SK-N-SH treated with all-trans-retinoic acid at 6 μM for 48 hours (cell line): ENCODE measurements at places on chromosomes 2 and 18.
A peak's percentile ranks its signal among the peaks of the same experiment; 100 is the strongest.

DNA sequence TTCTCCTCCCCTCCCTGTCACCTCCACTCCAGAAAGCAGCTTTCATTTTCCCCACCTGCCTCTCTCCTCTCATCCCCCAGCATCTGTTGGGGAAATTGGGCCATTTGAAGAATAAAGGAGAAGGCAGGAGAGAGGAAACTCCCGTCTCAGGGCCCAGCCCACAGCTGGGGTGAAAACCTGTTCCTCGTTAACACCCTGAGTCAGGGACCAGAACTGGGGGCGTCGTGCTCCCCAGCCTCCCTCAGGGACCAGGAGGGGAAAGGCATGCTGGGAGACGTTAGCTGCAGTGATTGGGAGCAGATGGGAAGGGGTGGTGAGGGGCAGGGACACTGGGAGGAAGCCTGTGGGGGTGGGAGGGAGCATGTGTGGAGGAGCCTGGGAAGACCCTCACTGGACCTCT lies 251.3 kb downstream of the DYSF start:
- no peak for ATAC-seq

DNA sequence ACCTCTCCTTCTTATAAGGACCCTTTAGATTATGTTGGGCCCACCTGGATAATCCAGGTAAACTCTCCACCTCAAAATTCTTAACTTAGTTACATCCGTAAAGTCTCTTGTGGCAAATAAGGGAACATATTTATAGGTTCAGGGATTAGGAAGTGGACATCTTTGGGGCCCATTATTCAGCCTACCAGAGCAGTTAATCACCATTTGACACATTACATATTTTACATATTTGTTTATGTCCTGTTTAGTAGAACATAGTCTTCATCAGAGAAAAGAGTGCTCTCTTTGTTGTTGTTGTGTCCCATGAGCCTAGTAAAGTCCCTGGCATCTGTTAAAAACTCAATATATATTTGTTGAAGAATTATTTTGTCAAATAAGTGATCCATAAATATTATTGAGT lies 134.0 kb upstream of the SPATS2L start:
- no peak for ATAC-seq

GRCh38 chr2:19872302-19872701 lies 29.5 kb downstream of the TTC32 start:
- ATAC-seq: no peak

DNA sequence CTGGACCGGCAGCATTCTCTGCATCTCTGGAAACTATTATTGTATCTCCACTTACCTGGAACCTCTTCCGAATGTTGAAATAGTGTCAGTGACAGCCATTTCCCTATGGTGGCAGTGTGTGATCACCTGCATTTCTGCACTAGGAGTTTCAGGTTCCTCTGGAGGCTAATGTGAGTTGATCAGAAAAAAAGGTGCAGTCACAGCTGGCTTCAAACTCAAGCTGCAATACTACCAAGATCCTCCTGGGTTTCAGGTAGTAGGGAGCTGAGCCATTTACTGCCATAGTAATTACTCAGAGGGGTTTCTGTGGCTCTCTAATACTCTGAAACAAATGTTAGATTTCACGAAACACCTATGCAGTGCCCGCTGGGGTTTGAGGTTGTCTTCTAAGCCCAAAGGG lies 183.5 kb upstream of the OSR1 start:
- ATAC-seq: no peak

GRCh38 chr2:144015036-144015435 lies 504.9 kb downstream of the ZEB2 start:
- no peak for ATAC-seq

DNA sequence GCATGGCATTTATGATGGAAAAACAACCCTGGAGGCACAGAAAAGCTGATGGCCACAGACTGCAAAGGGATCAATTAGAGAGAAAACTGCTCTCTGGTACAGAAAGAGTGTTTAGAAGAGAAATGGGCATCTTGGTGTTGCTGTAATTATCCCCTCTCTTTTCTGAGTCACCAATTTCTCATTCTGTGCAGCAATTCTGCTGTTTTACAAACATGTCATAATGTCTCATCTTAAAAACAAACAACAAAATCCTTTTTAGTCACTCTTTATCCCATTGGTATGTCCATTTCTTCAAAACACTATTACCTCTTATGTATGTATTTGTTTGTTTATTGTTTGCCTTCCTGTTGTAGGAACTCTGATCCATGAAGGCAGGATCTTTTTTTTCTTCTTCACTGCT lies 73.9 kb upstream of the HK2 start:
- ATAC-seq: no peak

GRCh38 chr2:49002750-49003149 lies 151.6 kb downstream of the FSHR start:
- no peak for ATAC-seq

GRCh38 chr2:106012001-106012590 lies 182.0 kb downstream of the UXS1 start:
- ATAC-seq: no peak

- ATAC-seq: no peak
Measured at GRCh38 chr2:178401994-178402437, 49.0 kb downstream of the PRKRA start.

GRCh38 chr2:53787614-53788289 lies 908 bp downstream of the ERLEC1 start:
- ATAC-seq: peak; percentile 37

DNA sequence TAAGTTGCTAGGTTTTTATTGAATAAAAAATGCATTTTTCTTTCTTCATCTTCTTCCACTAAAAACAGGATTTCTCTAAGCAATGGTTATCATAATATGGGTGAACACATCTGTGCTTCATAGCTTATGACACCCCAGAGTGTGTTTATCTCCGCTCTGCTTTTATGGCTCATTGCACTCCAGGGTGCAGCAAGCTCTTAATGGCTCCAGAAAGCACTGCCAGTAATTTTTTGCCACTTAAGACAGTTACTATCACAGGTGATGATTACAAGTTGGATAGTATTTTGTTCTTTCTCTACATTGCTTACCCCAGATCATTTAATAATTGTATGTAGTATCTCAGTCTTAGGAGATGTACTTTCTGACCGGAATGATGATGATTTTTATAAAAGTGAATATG lies 239.3 kb upstream of the CDH20 start:
- ATAC-seq: no peak

- ATAC-seq: no peak
Measured at GRCh38 chr2:65790676-65790935, 358.2 kb upstream of the SPRED2 start.

DNA sequence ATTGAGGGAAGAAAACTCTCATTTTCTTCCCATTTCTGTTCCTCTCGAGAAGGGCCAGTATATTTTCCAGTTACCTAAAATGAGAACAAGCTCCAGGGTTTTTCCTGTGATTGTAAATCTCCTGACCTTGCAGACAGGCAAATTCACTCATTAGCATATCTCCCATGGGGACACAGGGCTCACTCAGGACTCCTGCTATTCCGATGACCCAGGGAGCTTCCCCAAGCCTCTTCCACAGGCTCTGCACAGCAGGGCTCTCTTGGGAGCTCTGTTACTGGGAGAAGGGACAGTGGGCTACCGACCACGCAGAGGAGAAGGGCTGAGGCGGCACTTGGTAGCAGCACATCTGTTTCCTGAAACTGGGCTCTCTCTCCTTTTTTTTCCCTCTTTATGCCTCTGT lies 135.2 kb upstream of the CAPN13 start:
- ATAC-seq: no peak

DNA sequence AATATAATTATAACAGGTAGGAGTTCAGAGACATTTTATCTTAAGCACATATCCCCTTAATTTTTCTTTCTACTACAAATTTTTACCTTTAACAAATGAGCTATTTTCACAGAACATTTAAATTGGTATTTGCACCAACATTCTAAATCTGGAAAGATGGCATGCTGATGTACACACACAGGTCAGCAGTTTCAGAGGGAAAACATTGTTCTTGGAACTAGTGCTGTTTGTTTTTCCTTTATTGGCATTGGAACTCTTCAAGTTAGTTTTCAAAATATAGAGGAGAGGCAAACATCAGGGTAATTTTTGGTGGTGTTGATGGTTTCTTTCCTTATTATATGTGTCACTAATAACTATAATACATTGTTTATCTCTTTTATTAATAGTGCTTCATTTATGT lies 155.3 kb downstream of the PHLPP1 start:
- no peak for ATAC-seq

DNA sequence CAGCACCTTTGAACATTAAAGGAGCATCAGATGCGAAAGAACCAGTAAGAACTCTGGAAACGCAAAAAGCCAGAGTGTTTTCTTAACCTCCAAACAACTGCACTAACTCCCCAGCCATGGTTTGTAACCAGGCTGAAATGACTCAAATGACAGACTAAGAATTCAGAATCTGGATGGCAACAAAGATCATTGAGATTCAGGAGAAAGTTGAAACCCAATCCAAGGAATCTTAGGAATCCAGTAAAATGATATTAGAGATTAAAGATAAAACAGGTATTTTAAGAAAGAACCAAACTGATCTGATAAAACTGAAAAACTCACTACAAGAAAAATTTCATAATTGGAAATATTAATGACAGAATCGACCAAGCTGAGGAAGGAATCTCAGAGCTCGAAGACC lies 116.7 kb downstream of the PTRHD1 start:
- ATAC-seq: peak; percentile 76

- ATAC-seq: no peak
Measured at GRCh38 chr18:78169174-78169864, 810.3 kb upstream of the SALL3 start.

DNA sequence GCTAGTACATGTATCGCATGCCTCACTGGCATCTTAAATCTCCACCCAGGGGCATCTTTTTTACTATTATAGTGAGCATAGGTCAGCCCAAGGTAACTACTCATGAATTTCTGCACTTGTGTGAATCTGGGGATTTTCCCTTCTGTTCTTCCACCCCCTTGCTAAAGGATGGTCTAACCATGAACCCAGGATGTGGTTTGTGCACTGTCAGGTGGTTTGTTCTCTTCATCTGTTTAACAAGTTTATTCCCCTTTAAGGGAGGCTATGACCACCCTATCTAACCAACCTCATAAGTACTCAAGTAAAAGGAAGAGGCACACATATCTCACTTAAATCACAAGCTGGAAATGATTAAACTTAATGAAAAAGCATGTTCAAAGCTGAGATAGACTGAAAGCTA lies 243.0 kb downstream of the RPRM start:
- ATAC-seq: no peak

DNA sequence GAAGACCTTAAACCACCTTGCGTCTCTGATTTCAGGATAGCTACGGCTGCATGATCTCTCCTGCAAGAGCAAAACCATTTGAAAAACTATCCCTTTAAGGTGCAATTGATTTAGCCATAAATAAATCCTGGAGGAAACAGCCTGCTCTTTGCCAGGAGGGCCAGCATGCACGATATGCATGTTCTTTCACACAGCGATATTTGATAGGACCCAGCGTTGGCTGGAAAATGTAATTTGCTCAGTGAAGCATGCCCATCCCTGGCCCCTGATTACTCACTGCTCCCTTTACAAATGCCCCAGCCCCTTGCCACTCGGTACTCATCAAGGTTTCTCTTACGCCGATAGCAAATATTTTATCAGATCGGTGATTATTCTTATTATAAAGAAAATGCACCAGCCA lies 315.4 kb downstream of the CDH2 start:
- ATAC-seq: peak; percentile 85

DNA sequence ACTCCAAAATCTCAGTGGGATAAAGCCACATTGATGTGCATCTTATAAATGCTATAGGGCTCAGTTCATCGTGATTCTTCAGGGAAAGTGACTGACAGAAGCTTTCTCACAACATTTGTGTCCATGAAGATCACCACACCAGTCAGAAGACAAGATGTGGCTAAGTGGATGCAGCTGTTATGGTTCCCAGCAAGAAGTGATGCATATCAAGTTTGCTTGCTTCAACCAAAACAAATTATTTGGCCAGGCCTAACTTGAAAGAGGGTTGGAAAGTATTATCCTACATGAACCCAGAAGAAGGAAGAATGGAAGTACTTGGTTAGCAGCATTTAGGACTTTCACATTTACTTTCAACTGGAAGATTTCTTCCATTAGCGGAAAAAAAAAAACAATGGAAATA lies 210.0 kb upstream of the ACVR2A start:
- no peak for ATAC-seq

DNA sequence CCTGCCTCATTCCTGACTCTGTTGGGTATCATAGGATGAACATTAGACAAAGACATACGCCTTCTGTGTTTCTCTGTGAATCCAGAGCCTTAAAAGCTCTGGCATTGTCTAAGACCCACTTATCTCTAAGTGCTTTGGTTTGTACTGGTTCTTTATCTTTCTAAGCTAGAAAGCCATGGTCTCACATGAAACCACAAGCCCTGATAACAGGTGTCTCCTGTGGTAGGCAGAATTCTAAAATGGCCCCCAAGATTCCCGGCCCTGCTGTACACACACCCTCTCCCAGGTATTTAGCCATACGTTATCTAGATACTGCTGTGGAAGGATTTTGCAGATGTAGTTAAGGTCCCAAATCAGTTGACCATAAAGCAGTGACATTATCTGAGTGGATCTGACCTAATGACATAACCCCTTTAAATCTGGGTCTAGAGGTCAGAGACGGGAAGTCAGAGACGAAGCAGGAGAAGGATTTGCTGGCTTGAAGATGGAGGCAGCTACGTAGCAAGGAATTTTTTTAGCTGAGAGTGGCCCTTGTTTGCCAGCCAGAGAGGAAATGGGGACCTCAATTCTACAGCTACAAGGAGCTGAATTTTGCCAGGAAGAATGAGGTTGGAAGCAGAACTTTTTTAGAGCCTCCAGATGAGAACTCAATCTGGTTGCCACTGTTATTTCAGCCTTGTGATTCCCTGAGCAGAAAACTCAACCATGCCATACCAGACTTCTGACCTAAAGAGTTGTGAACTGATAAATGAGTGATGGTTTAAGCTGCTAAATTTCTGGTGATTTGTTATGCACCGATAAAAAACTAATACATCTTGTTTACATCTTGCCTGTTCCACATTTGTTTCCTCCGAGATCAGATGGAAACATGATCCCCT lies 186.7 kb downstream of the CAMKMT start:
- peak; percentile 40 for ATAC-seq

DNA sequence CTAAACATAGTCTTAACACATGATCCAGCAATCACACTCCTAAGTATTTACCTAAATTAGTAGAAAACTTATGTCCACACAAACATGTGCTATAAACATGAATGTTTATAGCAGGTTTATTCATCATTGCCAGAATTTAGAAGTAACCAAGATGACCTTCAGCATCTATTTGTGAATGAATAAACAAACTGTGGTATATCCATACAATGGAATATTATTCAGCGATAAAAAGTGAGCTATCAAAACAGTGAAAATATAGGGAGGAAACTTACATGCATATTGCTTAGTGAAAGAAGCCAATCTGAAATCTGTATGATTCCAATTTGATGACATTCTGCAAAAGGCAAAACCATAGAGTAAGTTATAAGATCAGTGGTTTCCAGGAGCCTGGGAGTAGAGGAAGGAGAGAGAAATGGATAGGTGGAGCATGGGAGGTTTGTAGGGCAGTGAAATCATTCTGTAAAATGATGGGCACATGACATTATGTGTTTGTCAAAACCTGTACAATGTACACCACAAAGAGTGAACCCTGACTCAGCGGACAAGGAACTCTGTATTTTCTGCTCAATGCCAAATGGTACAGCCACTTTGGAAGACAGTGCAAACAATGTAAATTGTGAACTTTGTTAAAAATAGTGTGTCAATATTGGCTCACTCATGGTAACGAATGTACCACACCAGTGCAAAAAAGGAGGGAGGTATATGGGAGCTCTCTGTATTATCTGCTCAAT lies 61.9 kb upstream of the IGFBP2 start:
- ATAC-seq: no peak

- ATAC-seq: no peak
Measured at GRCh38 chr2:236731767-236732580, 162.3 kb downstream of the ACKR3 start.

GRCh38 chr2:236767941-236768340 lies 198.3 kb downstream of the ACKR3 start:
- ATAC-seq: no peak
